ENCODE measurements at places on chromosomes 5 and 9.

- peak; percentile 74 for DNase-seq
Measured at GRCh38 chr5:40717281-40717680, 37.6 kb downstream of the PTGER4 start.

DNA sequence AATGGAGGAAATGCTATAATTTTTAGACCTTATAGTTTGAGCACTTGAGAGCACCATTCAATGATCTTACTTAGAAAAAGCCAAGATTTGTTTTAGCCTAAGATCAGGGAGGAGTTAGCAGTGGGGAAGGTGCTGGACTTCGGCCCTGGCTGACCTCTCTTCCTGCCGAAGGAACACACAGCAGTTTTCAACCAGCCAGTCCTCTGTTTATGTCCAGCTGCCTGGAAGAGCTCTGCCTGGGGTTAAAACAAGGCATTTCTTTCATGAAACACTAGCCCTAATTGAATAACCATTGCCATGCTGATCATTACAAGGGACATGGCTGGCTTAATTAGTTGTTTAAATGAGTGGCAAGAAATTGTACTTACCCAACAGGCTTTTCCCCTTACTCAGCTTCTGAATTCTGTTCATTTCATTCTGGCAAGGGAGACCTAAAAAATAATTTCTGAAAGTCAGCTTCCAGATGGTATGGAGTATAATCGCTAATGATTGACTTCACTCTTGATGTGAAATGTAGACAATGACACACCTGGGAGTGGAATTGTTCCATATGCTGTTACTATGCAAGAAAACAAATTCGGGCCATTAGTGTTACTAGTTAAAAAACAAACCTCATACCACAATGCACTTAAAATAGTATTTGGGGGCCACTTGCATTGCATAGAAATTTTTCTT is 514.2 kb downstream of the SPOCK1 start:
- DNase-seq = no peak

DNA sequence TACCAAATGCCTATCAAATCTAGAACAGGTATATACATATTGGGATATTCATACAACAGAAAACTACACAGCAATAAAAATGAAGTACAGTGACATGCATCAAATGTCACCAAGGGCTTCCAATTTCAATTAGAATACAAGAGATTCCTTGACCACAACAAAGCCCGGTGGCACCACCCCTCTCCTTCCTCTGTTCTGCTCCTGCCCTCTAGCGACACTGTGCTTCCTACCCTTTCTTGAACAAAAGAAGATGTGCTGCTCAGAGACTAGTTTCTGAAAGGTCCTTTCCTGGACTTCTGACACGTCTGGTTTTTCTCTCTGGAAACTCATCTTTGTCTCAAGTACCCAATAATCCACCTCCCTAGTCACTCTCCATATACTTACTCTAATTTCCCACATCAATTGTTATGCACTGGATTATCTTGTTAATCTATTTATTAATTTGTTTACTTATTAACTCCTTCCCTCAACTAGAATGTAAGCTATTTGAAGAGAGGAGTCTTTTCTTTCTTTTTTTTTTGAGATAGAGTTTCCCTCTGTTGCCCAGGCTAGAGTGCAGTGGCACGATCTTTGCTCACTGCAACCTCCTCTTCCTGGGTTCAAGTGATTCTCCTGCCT is 70.4 kb upstream of the CTSV start:
- peak; percentile 38 for DNase-seq

- DNase-seq = peak; percentile 87
Measured at GRCh38 chr5:91313757-91314673, 69.1 kb downstream of the ARRDC3 start.

- no peak for DNase-seq
Measured at GRCh38 chr9:136060671-136061371, 34.3 kb downstream of the NACC2 start.

GRCh38 chr9:13163287-13163686 is 116.2 kb downstream of the MPDZ start:
- no peak for DNase-seq

- DNase-seq = no peak
Measured at GRCh38 chr9:21711504-21711903, 90.9 kb upstream of the MTAP start.

DNA sequence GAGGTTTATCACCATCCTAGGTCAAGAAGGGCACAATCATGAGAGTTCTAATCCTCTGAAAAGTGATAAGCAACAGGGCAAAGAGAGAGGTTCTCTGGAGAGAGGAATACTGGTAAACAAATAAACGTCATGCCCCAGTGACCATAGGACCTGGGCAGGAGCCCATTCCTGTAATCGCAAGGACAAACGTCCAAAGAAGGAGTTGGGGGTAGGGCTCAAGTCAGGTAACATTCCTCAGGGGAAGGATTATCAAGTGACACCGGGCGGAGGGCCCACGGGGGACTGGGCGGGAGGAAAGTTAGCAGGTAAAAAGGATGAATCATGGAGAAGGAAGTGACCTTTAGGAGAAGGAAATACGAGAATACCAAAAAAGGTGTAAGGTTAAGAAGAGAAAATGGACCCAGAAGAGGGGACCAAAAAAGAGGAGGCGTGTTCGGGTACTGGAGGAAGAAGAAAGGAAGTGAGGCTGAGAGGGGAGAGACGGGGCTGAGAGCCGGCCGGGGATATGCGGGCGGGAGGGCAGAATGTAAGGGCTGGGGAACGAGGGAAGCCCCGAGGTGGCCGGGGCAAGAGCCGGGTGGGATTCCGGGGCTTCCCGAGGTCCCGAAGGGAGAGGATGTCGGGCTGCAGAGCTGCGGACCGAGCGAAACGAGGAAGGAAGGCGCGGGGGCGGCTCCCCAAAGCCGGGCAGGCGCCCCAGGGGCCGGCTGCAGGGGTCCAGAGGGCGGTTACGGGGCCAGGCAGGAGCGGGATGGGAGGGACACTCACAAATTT is 583 bp downstream of the DIAPH1 start:
- peak; percentile 14 for DNase-seq

DNA sequence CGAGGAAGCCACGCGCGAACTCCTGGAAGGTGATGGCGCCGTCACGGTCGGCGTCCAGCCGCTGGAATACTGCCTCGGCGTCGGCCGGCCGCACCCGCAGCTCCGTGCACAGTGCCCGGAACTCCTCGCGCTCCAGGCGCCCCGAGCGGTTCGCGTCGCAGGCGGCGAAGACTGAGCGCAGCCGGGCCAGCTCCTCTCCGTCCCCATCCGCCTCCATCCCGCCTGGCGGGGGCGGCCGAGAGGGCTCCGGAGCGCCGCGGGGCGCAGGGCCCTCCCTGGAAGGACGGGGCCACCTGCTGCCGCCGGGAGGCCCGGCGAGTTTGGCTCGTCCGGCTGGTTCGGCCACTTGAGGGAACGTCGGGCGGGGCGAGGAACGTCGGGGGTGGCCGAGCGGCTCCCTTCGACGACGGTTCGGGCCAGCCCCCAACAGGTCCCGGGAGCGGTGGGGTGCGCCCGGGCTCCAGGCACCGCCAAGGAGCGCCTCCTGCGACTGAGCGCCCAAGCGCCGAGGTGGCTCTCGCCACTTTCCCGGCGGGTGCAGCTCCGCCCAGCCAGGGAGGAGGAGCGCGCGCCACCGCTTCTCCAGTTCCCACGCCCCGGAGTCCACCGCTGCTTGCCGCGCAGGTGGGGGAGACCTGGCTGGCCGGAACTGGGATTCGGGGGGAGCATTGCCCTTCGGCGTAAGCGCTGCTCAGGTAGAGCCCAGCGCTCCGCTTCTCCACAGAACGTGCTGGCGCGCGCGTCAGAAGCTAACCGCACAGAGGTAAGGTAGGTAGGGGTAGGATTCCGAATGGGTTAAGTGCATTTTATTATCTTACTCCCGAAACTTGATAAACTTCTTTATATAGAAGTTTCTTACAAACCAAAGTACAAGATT is at the start of gene RASEF:
RASEF (minus strand) TSS at position 492 of the 877 bp plus-strand sequence; CDS start at position 217, 275 bp downstream.
- no peak for DNase-seq

DNA sequence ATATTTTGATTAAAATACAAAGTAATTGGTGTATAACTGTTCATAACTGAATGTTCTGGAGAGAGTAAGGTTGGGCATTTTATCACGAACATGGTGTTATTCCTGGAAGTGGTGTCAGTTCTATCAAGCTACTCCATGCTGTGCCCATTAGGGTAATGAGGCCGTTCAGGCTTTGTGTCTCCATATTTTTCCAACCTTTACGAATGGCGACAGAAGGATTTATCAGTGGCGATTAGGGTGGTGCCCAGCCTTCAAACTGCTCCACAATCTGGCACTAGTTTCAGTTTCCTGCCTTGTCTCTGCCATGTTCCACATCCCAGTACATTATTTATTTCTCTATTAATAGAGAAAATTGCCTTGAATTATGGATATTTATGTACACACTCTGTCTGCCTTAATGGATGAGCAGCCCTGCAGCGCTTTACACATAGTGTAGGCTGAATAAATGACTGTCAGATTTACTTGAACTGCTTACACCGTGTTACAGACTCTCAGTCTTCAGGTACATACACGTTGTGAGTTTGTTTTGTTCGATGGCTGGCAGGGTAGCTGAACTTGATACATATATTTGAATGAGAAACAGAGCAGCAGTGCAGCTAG is 23.9 kb upstream of the TMC1 start:
- no peak for DNase-seq

DNA sequence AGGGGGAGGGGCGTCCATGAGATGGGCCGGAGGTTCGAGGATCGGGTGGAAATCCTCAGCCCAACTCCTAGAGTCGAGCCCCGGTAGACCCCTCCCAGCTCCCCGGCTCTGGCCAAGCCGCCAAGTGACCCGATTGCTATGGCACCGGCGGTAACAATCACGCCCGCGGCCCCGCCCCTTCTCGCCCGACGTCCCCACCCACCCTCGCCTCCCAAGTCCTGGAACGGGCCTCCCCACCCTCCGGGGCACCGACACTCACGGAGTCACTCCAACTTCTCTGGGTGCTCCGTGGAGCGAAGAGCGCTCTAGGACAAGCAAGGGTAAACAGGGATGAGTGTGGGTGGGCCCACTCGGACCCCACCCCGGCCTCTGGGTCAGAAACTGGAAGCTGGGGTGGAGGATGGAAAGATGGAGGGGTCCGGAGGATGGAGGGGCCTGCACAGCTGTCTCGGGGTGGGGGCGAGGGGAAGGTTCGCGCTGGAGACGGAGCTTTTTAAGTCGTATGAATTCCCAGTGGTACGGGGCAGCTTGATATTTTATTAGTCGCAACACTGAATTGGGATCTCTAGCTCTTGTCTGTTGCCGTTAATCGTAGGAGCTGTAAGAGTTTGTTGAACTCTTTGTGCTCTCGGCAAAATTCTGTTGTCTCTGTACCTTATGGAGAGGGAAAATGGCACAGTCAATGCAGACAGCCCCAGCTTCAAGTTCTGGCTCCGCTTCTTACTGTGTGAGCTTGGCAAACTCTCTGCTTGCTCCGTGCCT is at the start of gene SPACA9:
SPACA9 (plus strand) TSS at position 204 of the 762 bp plus-strand sequence. CDS start 5,050 bp downstream, outside the sequence.
- DNase-seq = peak; percentile 25

DNA sequence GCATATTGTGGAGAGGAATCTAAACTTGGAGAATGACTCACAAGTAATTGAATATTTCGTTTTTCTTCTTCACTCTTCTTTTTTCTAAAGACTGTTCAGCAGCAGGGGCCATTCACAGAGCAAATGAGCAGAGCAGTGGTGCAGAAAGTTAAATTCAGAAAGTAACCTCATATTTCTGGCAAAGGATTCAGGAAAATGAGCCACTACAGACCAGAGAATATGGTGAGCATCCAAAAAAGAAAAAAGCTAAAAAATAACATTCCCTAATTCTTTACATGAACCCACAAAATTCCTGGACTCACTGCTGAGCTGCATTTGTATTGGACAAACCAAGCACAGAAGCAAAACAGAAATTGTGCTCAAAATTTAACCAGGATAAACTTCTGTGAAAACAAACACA is 1486.8 kb upstream of the C9orf72 start:
- DNase-seq = no peak

DNA sequence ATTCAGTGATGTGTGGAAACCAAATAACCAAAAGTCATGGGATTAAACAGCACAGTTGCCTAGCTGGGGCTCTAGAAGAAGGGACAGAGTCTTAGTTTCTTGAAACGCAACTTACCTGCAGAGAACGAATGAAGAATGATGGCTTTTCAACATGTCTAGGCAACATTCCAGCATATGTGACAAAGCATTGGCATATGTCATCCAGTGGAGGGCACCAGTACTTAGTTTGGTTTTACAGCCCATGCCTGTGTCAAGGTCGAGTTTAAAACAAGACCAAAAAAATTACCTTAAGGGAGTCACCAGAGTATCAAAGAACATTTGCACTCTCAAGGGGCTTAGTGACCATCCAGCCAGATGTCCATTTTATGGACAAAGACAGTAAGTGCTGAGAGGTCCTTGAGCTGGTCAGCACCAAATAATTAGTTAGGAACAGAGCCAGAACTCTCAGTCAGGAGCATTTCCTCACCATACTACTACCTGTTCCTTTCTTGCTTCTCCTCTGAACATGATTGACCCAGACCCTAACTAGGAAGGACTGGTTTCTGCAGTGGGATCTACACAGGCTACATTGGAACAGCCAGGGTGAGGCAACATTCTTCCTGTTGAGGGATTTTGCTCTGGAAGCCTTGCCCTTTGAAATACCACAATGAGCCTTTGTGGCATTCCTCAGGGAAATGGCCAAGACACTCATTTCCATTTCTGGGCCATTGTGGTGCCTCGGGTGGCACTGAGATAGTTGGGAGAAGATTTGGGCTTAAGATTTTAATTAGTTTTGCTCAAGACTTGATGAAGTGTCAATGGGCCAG is 75.4 kb upstream of the ANKH start:
- peak; percentile 16 for DNase-seq

DNA sequence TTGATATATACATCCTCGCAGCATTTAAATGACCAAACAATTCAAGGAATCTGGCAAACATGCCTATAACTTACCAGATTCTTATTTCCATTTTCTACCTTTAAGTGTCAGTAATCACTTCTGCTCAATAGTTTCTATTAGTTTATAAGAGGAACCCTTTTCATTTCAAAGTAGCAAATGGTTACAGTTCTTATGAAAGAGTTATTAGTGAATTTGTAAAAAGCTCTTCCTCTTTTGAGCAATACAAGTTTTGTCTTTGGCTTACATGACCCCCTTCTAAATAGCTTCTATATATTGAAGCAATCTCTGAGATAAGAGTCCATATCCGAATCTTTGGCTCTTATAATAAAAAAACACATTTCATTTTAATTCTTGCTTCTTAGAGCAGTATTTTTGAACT is 42.0 kb downstream of the ELL2 start:
- no peak for DNase-seq

- DNase-seq = no peak
Measured at GRCh38 chr5:138179277-138179857, 455 bp downstream of the KIF20A start.

DNA sequence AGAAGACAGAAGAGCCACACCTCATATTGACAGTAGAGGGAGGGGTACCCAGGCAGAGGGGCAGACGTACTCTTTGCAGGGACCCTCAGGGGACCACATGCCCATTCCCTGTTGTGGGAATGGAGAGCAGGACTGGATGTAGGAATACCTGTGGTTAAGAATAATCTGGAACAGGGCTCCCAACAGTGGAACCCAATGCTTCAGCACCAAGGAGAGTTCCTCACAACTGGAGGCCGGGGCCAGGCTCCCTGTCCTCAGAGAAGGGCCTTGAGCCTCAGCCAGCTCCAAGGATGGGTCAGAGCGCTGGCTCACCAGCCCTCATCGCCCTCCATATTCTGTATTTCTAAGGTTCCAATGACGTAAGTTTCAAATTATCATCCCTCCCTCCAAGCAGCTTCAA is 7.4 kb upstream of the SHC3 start:
- peak; percentile 29 for DNase-seq

Data from HCEC 1CT (cell line).